Lung microvascular endothelial cell (primary cell): ENCODE measurements at places on chromosomes 1 and 21. TPM values are rescaled to one million over a fixed set of nuclear protein-coding genes. Genes with fewer than 3 reads are reported as not detected.
A peak's percentile ranks its signal among the peaks of the same experiment; 100 is the strongest.

TCEA3 gene
- 0.20 and 0.22 TPM in 2 replicates for total RNA-seq

DNA sequence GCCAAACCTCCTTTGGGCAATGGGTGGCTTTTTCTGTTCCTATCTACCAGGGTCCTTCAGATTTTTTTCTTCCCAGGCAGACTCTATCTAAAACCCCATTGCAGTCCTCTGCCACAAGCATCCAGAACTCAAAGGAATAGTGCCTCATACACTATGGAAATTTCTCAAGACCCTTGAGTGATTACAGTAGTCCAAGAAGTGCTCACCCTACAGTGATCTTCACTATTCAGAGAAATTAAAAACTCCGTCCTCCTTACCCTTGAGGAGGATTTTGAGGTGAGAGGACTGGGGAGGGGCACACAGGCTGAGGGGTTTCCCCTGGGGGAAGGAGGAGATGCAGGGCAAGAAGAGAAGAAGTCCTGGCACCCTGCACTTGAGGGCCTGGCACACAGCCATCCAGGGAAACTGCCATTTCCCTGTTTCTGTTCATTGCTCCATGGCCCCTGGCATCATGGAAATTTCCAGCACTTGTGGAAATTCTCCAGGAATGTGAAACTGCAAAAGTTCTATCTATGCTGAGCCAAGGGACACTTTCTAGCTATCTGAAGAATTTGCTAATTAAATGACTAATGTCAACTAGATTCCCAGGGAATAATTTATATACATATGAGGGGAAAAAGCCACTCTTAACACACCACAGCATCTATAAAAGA is 102.5 kb upstream of the ATP1B1 start:
- DNase-seq: no peak

HENMT1 gene
- total RNA-seq: 0.87 and 1.6 TPM in 2 replicates

WDR64 gene
- not detected in 2 replicates for total RNA-seq

RSPO1 gene
- not detected in 2 replicates for total RNA-seq

OLIG2 gene
- not detected in 2 replicates for total RNA-seq

LRRC38 gene
- total RNA-seq: 0.22 and 0.40 TPM in 2 replicates

DNA sequence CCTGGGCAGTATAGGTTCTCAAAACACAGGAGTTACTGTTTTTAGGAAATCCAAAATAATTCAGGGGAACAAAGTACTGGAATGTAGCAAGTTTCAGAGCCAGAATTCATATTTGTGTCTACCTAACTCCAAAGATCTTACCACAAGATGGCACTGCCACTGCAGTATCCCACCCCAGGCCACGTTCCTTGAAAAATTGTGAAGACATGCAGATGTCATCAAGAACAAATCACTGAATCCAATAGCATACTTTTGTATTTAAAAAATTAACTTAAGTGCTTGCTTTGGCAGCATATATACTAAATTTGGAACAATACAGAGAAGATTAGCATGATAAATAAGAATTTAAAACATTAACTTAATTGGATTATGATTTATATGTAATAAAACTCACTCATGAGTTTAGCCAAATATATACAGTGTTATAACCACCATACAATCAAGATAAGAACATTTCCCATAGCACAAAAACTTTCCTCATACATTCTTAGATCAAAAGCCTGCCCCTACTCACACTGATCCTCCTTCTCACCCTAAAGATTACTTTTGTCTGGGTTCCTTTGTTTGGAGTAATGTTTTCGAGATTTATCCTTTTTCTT is 209.9 kb downstream of the FAF1 start:
- DNase-seq: peak; percentile 55

GBP4 gene
- 2.4 TPM in 2 replicates for total RNA-seq

DNA sequence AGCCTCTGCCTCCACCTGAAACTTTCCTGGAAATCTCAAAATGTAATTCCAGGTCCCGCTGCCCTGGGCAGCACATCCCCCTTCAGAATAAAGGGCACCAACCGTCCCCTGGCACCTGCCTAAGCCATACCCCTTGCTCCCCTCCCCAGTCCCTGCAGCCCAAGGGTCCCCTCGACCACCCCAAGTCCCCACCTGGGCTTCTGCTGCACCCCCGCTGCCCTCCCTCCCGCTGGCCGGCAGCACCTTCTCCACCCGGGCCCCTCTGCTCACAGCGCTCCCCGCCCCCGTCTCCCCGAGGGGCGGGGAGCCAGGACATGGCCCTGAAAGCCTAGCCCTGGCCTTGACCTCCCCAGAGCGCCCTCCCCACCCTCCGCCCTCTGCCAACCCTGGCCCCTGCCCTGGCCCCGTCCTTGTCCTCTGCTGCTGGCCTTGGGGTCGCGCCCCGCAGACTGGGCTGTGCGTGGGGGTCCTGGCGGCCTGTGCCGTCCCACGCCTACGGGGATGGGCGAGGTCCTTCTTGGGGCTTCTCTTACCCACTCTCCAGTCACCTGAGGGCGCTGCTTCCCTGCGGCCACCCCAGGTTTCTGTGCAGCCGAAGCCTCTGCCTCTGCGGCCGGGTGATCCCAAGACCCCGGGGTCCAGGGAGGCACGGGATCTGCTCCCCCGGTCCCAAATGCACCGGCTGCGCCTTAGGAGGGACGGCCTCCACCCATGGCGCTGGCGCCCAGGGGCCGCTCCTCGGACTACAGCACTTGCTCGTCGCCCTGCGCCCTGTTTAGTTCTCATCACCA is 41.7 kb downstream of the WDR4 start:
- no peak for DNase-seq

- no peak for DNase-seq
Measured at GRCh38 chr21:25300632-25301031, 306.6 kb downstream of the MRPL39 start.

DPYD gene
- total RNA-seq: 12.9 and 15.9 TPM in 2 replicates

- no peak for DNase-seq
Measured at GRCh38 chr1:172086137-172086536, 244.8 kb downstream of the DNM3 start.

DNA sequence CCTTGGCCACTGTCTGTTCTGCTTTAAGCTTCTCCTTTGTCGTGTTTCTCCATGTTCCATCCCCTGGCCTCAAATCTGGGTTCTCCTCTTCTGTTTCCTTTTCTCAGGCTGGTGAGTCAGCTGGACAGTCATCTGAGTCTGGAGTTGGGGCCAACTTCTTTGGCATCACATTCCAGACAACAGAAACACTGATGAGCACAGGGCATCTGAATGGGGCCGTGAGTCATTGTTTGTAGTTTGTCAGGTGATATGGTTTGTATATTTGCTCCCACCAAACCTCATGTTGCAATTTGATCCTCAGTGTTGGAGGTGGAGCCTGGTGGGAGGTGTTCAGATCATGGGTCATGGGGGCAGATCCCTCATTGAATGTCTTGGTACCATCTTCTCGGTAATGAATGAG is 14.3 kb upstream of the OLIG2 start:
- DNase-seq: peak; percentile 57

DNA sequence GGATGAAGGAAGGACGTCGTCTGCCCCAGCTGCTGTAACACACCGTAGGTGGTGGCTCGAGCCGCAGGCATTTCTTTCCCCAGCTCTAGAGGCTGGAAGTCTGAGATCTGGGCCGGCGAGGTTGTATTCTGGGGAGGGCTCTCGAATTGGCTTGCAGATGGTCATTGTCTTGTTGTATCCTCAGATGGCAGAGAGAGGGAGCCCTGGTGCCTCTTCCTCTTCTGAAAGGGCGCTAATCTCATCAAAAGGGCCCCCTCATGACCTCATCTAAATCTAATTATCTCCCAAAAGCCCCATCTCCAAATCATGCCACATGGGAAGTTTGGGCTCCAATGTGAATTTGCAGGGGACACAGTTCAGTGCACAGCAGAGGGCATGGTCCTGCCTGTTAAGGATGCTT is 109.0 kb downstream of the SIK1 start:
- no peak for DNase-seq

DNA sequence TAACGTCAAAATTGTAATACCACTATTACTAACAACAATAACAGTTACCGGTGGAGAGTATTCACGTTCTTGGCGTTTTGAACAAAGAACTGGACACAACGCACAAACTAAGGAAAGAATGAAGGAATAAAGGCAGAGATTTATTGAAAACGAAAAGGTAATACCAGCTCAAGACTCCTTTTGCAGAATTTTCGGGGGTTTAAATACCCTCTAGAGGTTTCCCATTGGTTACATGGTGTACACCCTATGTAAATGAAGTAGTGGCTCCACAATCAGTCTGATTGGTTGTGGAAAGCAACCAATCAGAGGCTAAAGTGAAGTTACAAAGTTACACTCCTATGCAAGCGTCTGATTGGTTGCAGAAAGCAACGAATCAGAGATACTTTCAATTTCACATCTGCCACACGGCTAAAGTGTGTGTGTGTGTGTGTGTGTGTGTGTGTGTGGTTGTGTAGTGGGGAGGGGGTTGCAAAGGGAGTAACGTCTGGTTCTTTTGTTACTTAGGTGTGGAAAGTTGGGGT is 1.1 kb upstream of the GTF2B start:
- peak; percentile 69 for DNase-seq

- DNase-seq: no peak
Measured at GRCh38 chr1:12173631-12174121, 6.9 kb downstream of the TNFRSF1B start.

RUNX3 gene
- not detected in 2 replicates for total RNA-seq

- DNase-seq: no peak
Measured at GRCh38 chr1:229067546-229067945, 203.4 kb upstream of the RAB4A start.

MEX3A gene
- total RNA-seq: 3.4 and 4.8 TPM in 2 replicates

- no peak for DNase-seq
Measured at GRCh38 chr1:160189649-160190625, at the start of gene CASQ1. Gene CASQ1 (plus strand): TSS chr1:160190575. CDS start chr1:160190752, 177 bp downstream.

DNA sequence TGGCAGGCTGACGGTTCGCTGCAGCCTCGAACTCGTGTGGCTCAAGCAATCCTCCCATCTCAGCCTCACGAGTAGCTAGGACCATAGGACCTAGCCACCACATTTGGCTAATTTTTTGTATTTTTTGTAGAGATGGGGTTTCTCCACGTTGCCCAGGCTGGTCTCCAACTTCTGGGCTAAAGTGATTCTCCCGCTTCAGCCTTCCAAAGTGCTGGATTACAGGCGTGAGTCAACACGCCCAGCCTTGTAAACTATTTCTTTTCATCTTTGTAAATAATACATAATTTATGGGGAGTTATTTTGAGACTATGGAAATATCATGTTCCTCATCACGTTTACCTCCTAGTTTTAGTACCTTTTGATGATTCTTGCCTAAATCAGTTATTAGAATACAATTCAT is 906 bp upstream of the FBXO28 start:
- no peak for DNase-seq

- DNase-seq: no peak
Measured at GRCh38 chr1:32438136-32438535, 26.7 kb upstream of the ZBTB8B start.

DNA sequence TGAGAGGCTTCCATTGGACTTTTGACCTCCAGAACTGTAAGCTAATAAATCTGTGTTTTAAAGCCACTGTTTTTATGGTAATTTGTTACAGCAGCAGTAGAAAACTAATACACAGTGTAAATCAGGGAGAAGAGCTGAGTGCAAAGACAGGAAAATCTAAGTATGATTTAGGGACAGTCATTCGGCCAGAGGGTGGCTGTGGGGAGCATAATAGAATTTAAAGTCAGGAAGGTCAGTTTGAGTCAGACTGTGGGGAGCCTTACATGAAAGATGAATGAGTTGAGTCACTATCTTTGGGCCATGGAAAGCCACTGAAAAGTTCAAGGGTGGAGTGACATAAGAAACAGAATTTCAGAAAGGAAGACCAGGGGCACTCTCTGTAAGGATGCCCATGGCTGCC is 52.4 kb upstream of the SSX2IP start:
- DNase-seq: no peak

AMY1A gene
- total RNA-seq: not detected in 2 replicates

- DNase-seq: peak; percentile 80
Measured at GRCh38 chr1:44217809-44218410, 4.6 kb downstream of the DMAP1 start.

GRCh38 chr1:71488555-71489252 is 407.9 kb upstream of the ZRANB2 start:
- DNase-seq: no peak

DNA sequence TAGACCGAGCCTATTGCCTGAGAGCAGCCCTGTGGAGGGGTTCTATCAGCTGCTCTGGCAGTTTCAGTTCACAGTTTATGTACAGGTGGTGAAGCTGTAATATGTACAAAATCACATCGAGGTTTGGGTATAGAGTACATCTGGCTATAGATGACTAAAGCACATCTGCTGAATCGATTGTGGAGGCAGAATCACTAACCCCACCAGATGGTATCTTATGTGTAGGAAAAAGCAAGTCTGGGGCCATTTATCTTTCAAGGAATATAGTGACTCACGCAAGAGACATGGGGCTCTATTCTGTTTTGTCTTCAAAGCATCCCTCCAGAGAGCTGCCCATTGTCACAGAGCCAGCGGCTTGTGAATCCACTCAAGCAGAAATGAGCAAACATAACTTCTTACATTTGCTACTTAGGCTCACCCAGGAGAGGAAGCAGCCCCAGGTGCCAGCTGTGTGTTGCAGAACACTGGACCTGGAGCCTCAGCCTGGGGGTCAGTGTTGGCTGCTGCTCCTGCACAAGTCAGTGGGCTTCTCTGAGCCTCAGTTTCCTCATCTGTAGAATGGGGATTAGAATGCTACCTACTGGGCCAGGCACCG is 21.3 kb downstream of the MIIP start:
- peak; percentile 31 for DNase-seq

HSD3B2 gene
- not detected in 2 replicates for total RNA-seq

- DNase-seq: peak; percentile 81
Measured at GRCh38 chr1:6547301-6547700, 7.0 kb downstream of the NOL9 start.

- DNase-seq: no peak
Measured at GRCh38 chr1:115815694-115816093, 25.2 kb downstream of the NHLH2 start.

DNA sequence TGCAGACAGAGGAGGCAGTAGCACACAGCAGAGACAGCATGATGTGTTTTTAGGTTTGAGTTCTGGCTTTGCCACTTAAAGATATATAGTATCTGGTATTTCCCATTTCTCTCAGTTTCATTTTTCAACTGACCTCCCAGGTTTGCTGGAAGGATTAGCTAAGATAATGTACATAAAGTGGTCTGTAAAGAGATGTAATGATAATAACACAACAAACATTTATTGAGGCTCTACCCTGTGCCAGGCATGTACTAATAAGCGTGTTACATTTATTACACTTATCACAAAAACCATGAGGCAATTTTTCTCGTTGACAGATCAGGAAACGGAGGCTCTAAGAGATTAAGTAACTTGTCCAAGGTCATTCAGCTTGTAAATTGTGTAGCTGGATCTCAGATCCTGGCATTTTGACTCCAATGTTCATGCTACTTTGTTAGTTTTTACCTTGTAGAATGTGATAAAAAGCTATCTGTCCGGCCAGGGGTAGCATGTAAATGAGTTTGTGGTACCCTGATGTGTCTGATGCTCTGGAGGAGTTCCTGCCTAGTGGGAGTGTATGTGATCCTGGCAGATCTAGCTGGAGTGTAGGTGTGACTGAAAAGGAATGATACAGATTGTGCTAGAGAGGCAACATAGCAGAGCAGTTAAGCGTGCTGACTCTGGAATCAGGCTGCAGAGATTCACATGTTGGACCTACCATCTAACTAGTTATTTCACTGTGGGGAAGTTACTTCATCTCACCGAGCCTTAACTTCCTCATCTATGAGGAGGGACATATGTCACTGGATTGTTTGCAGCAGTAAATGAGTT is 146.6 kb downstream of the VPS13D start:
- DNase-seq: peak; percentile 67

- DNase-seq: no peak
Measured at GRCh38 chr1:9731561-9731960, 80.0 kb downstream of the PIK3CD start.

- no peak for DNase-seq
Measured at GRCh38 chr1:33275706-33276572, 19.6 kb downstream of the ZNF362 start.
